Kasumi-1 (cell line): ENCODE measurements at places on chromosomes 16 and 17.

DNA sequence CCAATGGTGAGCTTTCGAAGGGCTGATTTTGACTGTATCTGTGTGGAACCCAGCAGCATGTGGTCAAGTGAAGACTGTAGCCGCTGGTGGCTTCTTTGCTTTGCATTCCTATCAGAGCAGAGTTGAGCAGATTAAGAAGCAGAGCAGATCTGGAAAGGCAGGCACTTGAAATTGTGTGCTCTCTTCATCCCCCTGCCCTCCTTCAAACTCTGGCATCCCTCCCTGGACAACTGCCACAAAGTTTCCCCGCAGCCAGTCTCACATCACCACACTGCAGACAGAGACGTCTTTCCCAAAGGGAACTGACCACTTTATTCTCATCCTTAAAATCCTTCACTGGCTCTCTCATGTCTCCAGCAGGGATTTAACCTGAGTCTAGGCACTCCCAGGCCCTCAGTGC lies 237.1 kb upstream of the DYNLRB2 start:
- DNase-seq, result no peak

DNA sequence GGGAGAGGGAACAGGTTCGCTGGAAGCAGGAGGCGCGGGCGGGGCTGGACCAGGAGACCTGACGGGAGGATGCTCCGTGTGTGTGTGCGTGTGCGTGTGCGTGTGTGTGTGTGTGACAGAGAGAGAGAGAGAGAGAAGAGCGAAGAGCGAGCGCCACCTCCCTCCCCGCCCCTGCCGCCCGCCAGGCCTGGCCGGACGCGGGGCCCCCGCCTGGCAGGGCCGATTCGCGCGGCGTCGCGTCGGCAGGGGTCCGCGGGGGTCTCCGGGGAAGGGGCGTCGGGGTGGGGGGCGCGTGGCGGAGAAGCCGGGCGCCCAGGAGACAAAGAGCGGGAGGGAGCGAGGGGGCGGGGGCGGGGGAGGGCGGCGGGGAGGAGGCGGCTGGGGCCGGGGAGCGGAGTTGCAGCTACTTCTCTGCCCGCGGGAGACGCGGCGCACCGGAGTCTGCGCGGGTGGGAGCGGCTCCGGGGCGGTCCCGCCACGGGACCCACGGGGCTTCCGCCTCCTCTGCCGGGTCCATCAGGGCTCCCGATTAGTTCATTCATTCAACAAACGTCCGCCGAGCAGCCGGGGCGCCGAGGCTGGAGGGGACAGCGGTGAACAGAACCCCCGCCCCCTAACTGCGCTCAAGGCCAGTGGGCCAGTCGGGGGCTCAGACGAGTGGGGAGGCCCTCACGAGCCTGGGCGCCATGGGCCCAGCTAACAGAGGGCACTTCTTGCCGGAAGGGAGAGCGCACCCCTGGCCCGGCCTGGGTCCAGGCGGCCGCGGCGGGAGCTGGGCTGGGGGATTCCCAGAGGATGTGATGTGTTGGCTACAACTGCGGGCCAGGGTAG lies at the start of gene SAMD14:
SAMD14 (minus strand) TSS at position 433 of the 831 bp plus-strand sequence. CDS start 5,201 bp downstream, outside the sequence.
- no peak for DNase-seq

- DNase-seq, result no peak
Observed at GRCh38 chr17:57142925-57143324, 57.9 kb downstream of the AKAP1 start.

DNA sequence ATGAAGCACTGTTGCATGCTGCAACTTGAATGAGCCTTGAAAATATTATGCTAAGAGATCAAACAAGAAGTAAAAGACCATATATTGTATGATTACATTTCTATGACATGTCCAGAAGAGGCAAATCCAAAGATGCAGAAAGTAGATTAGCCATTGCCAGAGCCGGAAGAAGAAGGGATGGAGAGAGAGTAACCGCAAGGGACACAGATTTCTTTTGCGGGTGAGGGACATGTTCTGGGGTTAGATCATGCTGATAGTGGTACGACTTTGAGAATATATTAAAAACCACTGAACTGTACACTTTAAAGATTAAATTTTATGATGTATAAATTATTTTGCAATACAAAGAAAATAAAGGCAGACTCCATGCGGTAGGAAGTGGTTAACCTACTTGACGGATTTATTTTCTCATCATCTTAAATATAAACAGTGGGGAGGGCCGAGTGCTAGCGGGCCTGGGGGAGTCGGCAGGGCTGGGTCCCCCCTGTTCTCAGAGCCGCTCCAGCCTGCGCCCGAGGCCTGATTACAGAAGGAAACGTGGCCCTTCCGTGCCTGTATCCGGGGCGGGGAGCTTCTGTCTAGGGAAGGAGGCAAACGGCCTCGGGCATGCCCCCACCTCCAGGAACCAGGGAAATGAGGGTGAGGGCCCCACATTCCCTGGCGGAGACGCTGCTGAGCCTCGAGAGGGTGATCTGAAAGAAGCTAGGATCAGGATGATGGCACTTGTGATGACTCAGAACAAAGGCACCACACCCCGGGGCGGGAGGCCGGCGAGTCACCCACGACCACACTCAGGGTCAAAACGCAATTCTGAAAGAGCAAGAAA lies 48.0 kb downstream of the SHCBP1 start:
- peak; percentile 19 for DNase-seq

DNA sequence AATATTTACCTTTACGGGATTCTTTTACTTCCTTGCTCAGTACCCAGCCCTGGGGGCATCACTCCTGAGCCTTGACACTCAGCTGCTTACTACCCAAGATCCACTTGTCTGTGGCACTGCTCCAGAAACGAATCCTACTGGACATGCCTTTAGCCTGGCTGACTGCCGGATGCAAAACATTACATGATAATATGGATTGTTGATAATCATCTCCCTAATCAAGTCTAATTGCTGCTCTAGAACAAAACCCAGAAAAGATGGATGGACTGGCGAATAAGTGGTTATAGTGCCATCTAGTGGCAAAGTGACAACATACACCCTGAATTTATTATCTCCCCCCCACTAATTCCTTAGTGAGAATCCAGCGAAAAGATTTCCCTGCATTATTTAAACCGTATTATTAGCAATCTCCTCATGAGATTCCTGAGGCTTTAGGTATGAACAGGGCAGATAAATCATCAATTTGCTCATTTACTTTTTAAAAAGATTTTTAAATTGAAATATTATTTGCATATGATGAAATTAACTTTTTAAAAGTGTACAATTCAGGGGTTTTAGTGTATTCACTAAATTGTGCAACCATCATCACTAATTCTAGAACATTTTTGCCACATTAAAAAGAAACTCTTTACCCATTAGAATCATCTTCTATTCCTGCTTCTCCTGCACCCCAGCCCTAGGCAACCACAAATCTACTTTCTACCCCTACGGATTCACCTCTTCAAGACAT lies 61.6 kb downstream of the RGS9 start:
- peak; percentile 95 for DNase-seq

- no peak for DNase-seq
Observed at GRCh38 chr16:50473356-50473945, 74.7 kb upstream of the NKD1 start.

- no peak for DNase-seq
Observed at GRCh38 chr17:7237266-7237760, 1.9 kb downstream of the PHF23 start.

- no peak for DNase-seq
Observed at GRCh38 chr17:70138291-70138865, 31.0 kb upstream of the KCNJ2 start.

- DNase-seq, result peak; percentile 62
Observed at GRCh38 chr17:82193520-82194220, 19.0 kb downstream of the CCDC57 start.

GRCh38 chr16:23519282-23519681 lies 9.0 kb upstream of the GGA2 start:
- DNase-seq, result no peak

- DNase-seq, result no peak
Observed at GRCh38 chr16:1580956-1581355, 30.9 kb downstream of the IFT140 start.

- no peak for DNase-seq
Observed at GRCh38 chr17:58316260-58316960, 12.2 kb downstream of the TSPOAP1 start.

DNA sequence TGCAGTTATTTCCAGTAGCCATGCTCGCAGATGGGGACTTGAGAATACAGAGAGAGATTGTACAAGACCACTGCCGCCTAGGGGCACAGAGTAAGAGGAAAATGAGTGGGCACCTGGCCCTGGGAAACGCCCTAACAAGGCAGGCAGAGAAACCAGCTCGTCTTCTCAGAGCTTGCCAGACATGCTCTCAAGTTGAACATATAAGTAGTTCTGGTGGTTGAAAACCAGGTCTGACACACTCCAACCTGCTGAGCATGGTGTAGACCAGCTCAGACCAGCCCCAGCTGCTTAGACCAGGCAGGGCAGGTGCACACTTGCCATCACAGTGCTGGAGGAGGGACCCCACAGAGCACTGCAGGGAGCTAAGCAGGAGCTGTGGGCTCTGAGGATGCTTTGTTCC lies 250.5 kb downstream of the CPPED1 start:
- DNase-seq, result no peak

DNA sequence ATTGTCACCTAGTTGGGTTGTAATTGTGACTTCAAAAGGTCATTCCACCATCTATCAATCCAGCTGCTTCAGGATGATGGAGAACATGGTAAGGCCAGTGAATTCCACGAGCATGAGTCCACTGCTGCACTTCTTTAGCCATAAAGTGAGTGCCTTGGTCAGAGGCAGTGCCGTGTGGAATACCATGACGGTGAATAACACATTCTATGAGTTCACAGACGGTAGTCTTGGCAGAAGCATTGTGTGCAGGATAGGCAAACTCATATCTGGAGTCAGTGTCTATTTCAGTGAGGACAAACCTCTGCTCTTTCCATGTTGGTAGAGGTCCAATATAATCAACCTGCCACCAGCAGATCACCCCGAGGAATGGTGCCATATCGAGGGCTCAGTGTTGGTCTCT lies 650.9 kb downstream of the KCNJ2 start:
- DNase-seq, result no peak

GRCh38 chr17:34412965-34413441 lies 50.0 kb upstream of the CCL1 start:
- DNase-seq, result no peak

GRCh38 chr16:85221771-85222154 lies 109.5 kb upstream of the CIBAR2 start:
- no peak for DNase-seq

DNA sequence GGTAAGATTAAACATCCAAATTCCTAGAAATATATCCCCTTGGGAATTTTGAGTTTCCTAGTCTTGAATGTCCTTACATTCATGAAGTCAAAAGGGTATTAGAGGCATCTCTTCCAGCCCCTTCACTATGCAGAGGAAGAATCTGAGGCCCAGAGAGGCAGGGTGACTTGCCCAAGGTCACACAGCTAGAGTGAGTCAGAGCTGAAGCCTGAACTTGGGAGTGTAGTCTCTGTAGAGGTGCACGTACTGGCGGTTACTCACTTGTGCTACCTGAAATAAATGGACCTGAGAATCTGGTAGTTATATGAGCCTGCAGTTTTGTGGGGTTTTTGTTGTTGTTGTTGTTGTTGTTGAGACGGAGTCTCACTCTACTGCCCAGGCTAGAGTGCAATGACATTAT lies 164.0 kb downstream of the XYLT1 start:
- no peak for DNase-seq

- peak; percentile 51 for DNase-seq
Observed at GRCh38 chr16:74862743-74863244, 88.2 kb upstream of the FA2H start.

GRCh38 chr17:80997424-80998117 lies 5.9 kb downstream of the CHMP6 start:
- peak; percentile 38 for DNase-seq

GRCh38 chr16:77509796-77510195 lies 75.0 kb upstream of the ADAMTS18 start:
- no peak for DNase-seq

DNA sequence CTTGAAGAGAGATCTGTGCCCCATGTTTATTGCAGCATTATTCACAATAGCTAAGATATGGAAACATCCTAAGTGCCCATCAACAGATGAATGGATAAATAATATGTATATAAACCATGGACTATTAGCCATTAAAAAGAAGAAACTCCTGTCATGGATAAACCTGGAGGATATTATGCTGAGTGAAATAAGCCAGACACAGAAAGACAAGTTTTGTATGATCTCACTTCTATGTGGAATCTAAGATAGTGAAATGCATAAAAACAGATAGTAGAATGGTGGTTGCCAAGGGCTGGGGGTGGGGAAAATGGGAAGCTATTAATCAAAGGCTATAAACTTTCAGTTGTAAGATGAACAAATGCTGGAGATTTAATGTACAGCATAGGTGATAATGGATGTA lies 19.9 kb upstream of the HEATR6 start:
- DNase-seq, result no peak

- DNase-seq, result no peak
Observed at GRCh38 chr16:11575223-11575589, 11.5 kb downstream of the LITAF start.

GRCh38 chr17:15436473-15437302 lies 30.7 kb downstream of the CDRT4 start:
- DNase-seq, result peak; percentile 55

- DNase-seq, result no peak
Observed at GRCh38 chr16:89938175-89938885, 10.2 kb upstream of the DEF8 start.

DNA sequence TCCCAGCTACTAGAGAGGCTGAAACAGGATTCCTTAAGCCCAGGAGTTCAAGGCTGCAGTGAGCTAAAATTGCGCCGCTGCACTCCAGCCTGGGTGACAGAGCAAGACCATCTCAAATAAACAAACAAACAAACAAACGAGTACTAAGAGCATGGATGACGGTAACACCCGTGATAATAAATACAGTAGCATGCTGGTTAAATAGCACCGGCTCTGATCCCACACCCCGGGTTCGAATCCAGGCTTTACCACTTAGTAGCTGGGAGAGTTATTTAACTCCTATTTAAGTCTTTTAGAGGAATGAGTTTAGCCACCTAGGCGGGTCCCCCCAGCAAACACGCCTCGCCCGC lies 301 bp upstream of the METTL22 start:
- DNase-seq, result no peak

DNA sequence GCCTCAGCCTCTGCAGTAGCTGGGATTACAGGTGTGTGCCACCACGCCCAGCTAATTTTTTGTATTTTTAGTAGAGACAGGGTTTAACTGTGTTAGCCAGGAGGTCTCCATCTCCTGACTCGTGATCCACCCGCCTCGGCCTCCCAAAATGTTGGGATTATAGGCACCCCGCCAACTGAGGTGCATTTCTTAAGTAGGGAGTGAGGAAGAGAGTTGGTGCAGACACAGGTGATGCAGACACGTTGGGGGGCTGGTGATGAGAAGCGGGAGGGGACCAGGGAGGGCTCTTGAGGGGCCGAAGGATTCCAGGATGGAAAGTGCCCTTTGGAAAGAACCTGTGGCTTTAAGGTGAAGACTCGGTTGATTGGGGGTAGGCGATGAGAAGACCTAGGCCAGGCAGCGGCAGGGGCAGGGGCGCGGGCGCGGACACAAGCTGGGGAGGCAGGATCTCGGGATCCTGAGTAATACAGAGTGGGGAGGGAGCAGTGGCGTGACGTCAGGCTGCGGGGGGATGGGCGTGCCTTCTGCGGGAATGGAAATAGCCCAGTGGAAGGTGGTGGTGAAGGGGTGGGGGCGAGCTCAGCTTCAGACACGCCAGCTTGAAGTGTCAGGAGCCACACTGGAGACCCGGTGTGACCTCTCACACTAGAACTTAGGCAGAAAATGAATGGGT lies 2.5 kb upstream of the ATP6V0C start:
- DNase-seq, result no peak
